Vagina (tissue), 2 donors: ENCODE measurements at places on chromosomes 4 and X. TPM values are rescaled to one million over a fixed set of nuclear protein-coding genes. Genes with fewer than 3 reads are reported as not detected.

Gene TXK
- total RNA-seq, result 8.1 TPM

Gene MAGEC3
- total RNA-seq, result not detected

Gene ASB9
- 2.0 TPM for total RNA-seq

Gene TENM3
- total RNA-seq, result 11.0 TPM

Gene DMRTC1
- 2.2 TPM for total RNA-seq

Gene SATL1
- total RNA-seq, result not detected

Gene ADGRG4
- 0.25 TPM for total RNA-seq

Gene CFAP99
- total RNA-seq, result not detected

Gene ADH1C
- 25.3 TPM for total RNA-seq

Gene DOK7
- 4.7 TPM for total RNA-seq

Gene SUPT20HL2
- total RNA-seq, result not detected

Gene GABRG1
- not detected for total RNA-seq

Gene NUP62CL
- total RNA-seq, result 10.6 TPM

Gene DCAF4L1
- not detected for total RNA-seq

Gene RAP1GDS1
- total RNA-seq, result 16.0 TPM

Gene SCD5
- 16.9 TPM for total RNA-seq

Gene HDX
- 4.4 TPM for total RNA-seq

Gene XK
- 2.0 TPM for total RNA-seq

Gene EDA
- total RNA-seq, result 6.1 TPM

Gene SUPT20HL1
- not detected for total RNA-seq

Gene GLRA2
- not detected for total RNA-seq

Gene ZMAT1
- 8.3 TPM for total RNA-seq

Gene ZNF141
- total RNA-seq, result 32.2 TPM

Gene MAGEB17
- total RNA-seq, result not detected

Gene LRP2BP
- 0.49 TPM for total RNA-seq

Gene GPRIN3
- total RNA-seq, result 6.1 TPM

Gene ADGRG2
- 2.0 TPM for total RNA-seq

Gene ABCG2
- 7.4 TPM for total RNA-seq

Gene FRMPD3
- total RNA-seq, result 0.74 TPM

Gene IL15
- 11.5 TPM for total RNA-seq

Gene AGA
- total RNA-seq, result 26.3 TPM

Gene HS6ST2
- 0.74 TPM for total RNA-seq

Gene JADE3
- total RNA-seq, result 5.2 TPM

Gene ARSD
- 14.0 TPM for total RNA-seq

Gene PNPLA4
- 8.6 TPM for total RNA-seq

Gene FRAS1
- 8.8 TPM for total RNA-seq

Gene PCDH19
- total RNA-seq, result 3.4 TPM
